ENCODE measurements at places on chromosomes 6 and 20. TPM values are rescaled to one million over a fixed set of nuclear protein-coding genes. Genes with fewer than 3 reads are reported as not detected.

FERMT1 gene
- total RNA-seq, result 2.8 TPM

TNNC2 gene
- total RNA-seq, result 1.00 TPM

CNKSR3 gene
- total RNA-seq, result 4.2 TPM

KHDRBS2 gene
- total RNA-seq, result not detected

NPEPL1 gene
- total RNA-seq, result 25.2 TPM

PDE7B gene
- 58.1 TPM for total RNA-seq

MYLK2 gene
- under 0.01 TPM for total RNA-seq

GNMT gene
- total RNA-seq, result not detected

DLL1 gene
- total RNA-seq, result 0.46 TPM

KCNK17 gene
- total RNA-seq, result not detected

FAM110A gene
- total RNA-seq, result 1.00 TPM

CLPSL1 gene
- total RNA-seq, result not detected

SLC17A4 gene
- total RNA-seq, result not detected

RBPJL gene
- not detected for total RNA-seq

FLRT3 gene
- total RNA-seq, result 8.7 TPM

RNF182 gene
- total RNA-seq, result 0.28 TPM

Data from smooth muscle cell of bladder (primary cell).